ENCODE measurements at places on chromosomes 3 and 15.

DNA sequence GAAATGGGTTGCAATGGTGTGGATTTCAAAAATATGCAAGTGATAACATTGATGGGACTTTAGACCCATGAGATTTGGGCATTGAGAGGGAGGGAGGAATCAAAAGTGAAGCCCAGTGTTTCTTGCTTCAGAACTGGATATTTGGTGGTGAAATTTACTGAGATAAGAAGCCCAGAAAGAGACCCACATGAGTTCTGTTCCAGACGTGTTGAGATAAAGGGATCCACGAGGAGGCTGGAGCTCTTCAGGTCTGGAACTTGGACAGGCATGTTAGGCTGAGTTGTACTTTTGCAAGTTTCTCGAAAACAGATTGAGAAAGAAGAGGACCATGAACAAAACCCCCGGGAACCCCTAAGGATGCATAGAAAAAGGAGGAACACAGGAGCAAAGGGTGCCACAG, 290.2 kb downstream of the MEX3B start:
- no peak overlapping the region for H3K4me3 ChIP-seq
- H3K27me3 ChIP-seq, result no peaks in the 10 kb centered on the region
- H3K27ac ChIP-seq, result no peak overlapping the region
- DNase-seq, result no peak
- no peaks in the 10 kb centered on the region for H3K36me3 ChIP-seq

- no peaks in the 10 kb centered on the region for H3K36me3 ChIP-seq
- H3K4me3 ChIP-seq, result no peak overlapping the region
- H3K4me1 ChIP-seq, result peaks cover 17% of the 10 kb centered on the region
- no peak overlapping the region for H3K27ac ChIP-seq
- DNase-seq, result no peak
Measured at GRCh38 chr3:130900959-130901358, 7.1 kb downstream of the ATP2C1 start.

GRCh38 chr15:36907295-36907694, 193.1 kb downstream of the MEIS2 start:
- no peak overlapping the region for H3K27ac ChIP-seq
- no peak overlapping the region for H3K4me3 ChIP-seq
- H3K27me3 ChIP-seq, result no peaks in the 10 kb centered on the region
- H3K4me1 ChIP-seq, result no peaks in the 10 kb centered on the region
- H3K36me3 ChIP-seq, result no peaks in the 10 kb centered on the region

GRCh38 chr15:64324165-64324877, 31.7 kb downstream of the CSNK1G1 start:
- H3K27ac ChIP-seq, result no peak overlapping the region
- no peaks in the 10 kb centered on the region for H3K36me3 ChIP-seq
- DNase-seq, result no peak
- no peaks in the 10 kb centered on the region for H3K27me3 ChIP-seq
- no peaks in the 10 kb centered on the region for H3K4me1 ChIP-seq
- H3K4me3 ChIP-seq, result no peak overlapping the region

DNA sequence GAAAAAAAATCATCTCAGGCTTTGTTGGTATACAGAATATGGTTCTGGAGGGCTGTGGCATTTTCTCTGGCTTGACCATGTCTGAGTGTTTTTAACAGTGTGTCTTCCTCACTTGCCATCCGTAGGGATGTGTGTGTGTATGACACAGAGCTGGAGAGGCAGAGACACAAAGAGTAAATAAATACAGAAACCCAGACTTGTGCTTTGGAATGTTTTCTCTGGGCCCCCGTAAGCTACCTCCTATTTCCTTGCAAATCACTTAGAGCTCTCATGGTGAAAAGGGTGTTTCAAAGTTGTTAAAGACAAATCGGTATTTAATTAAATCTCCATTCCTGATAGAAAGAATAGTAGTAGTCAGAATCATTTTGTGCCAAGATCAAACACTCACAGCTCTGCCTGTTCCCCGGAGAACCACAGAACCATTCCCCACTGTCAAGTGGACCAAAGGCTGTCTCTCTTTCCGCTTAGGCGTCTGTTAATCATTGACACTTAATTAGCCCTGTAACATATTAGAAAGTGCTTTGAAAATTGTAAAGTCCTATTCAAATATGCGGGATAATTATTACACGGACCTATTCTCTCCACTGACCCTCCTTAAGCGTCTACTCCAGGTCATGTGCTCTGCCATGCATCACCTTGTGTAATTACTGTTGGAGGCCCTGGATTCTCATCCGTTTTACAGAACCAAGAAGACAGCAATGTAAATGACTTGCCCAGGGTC, 313.6 kb upstream of the TLE3 start:
- no peak overlapping the region for H3K4me3 ChIP-seq
- no peak overlapping the region for H3K27ac ChIP-seq
- no peak for DNase-seq
- H3K27me3 ChIP-seq, result no peaks in the 10 kb centered on the region

DNA sequence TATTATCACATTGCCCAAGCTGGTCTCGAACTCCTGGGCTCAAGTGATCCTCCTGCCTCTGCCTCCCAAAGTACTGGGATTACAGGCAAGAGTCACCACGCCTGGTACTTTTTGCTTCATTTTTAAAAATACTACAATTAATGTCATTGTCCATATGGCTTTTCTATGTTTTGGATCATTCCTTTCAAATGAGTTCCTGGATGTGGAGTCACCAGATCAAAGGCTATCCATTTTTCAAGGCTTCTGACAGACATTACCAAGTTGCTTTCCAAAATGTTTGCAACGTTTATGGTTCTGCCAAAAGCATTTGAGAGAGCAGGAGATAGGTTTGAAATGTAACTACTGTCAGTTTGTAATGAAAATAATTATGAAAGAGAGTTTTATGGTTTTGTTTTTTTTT, 34.2 kb upstream of the BCL2L10 start:
- H3K36me3 ChIP-seq, result peaks cover 12% of the 10 kb centered on the region
- H3K4me3 ChIP-seq, result no peak overlapping the region
- DNase-seq, result no peak

DNA sequence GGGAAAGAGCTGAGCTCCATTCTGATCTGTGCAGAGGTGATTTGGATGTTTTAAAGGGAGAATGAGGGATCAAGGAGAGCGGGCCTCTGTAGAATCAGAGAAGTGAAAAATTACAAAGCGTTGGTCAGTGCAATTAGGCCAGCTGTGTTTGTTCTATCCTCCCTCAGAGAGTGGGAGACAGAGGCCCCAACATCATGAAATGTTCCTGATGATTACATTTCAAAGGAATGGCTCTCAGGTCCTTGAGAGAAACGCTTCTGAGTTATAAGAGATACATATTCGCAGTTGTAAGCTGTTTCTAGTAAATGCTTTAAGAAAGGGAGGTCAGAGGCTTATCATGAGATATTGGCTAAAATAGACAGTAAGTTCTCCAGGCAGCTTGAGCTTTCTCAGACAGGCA, 15.7 kb upstream of the CAND2 start:
- no peak for DNase-seq
- no peak overlapping the region for H3K4me3 ChIP-seq
- peaks cover 13% of the 10 kb centered on the region for H3K27me3 ChIP-seq
- no peak overlapping the region for H3K27ac ChIP-seq

DNA sequence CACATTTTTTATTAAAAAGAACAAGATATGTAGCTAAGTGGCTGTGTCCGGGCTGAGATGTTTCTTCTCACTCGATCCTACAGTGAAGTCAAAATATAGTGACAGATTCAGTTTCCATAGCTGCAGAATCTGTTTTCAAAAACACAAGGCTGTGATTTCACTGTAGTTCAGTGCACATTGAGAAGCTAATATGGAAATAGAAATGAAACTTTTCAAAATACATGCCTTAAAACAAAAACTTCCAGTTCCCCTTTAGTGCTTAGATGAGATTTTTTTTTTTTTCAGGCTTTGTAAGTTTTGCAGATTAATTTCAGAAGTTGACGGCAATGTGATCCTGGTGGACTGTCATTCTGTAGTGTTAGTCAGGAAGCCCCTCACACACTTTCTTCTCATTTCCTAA, 23.8 kb upstream of the TRAK1 start:
- no peak for DNase-seq
- H3K27ac ChIP-seq, result no peak overlapping the region
- H3K4me3 ChIP-seq, result no peak overlapping the region
- H3K27me3 ChIP-seq, result no peaks in the 10 kb centered on the region
- H3K4me1 ChIP-seq, result no peaks in the 10 kb centered on the region
- no peaks in the 10 kb centered on the region for H3K36me3 ChIP-seq

DNA sequence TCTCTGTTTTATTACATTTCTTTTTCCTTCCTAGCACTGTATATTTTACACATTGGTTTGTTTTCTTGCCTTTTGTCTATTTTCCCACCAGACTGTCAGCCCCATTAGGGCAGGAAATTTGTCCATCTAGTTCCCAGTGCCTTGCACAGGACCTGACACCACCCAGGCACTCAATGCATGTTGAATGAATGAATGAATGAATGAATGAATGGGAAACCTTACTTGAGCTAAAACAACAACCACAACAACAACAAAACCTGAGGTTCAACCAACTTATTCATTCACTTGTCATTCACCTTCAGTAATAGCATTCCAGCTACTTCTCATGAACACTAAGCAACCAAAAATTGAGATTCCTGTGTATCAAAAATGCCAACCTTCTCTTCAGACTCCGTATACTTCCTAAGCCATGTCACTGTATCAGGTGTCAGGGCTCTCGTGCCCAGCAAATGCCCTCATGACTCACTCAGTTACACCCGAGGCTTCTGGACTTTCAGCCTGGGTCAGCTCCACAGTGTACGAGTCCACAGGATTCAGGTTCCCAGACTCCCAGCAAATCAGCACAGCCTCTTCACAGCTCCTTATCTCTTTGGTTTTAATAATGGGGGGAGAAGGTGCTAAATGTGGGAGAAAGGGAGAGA, 37.3 kb downstream of the FSD2 start:
- no peaks in the 10 kb centered on the region for H3K4me1 ChIP-seq
- no peaks in the 10 kb centered on the region for H3K27me3 ChIP-seq
- no peak for DNase-seq
- no peaks in the 10 kb centered on the region for H3K36me3 ChIP-seq

- H3K27ac ChIP-seq, result no peak overlapping the region
- H3K4me1 ChIP-seq, result no peaks in the 10 kb centered on the region
- DNase-seq, result no peak
- H3K27me3 ChIP-seq, result no peaks in the 10 kb centered on the region
Measured at GRCh38 chr3:128176276-128176833, 23.1 kb downstream of the EEFSEC start.

- H3K36me3 ChIP-seq, result no peaks in the 10 kb centered on the region
- no peaks in the 10 kb centered on the region for H3K27me3 ChIP-seq
- no peaks in the 10 kb centered on the region for H3K4me1 ChIP-seq
- no peak for DNase-seq
- no peak overlapping the region for H3K27ac ChIP-seq
Measured at GRCh38 chr3:71854096-71854495, 69.1 kb upstream of the PROK2 start.

DNA sequence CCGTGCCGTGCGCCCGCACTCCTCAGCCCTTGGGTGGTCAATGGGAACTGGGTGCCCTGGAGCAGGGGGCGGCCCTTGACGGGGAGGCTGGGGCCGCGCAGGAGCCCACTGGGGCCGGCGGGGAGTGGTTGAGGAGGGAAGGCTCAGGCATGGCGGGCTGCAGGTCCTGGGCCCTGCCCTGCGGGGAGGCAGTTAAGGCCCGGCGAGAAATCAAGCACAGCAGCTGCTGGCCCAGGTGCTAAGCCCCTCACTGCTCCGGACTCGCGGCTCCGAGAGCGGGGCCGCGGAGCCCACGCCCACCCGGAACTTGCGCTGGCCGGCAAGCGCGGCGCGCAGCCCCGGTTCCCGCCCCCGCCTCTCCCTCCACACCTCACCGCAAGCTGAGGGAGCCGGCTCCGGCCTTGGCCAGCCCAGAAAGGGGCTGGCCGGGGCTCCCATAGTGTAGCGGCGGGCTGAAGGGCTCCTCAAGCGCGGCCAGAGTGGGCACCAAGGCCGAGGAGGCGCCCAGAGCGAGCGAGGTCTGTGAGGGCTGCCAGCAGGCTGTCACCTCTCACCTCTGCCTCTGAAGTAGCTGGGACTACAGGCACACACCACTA, 7.8 kb downstream of the GP9 start:
- no peak overlapping the region for H3K4me3 ChIP-seq
- no peaks in the 10 kb centered on the region for H3K36me3 ChIP-seq
- no peak overlapping the region for H3K27ac ChIP-seq
- peaks cover 3% of the 10 kb centered on the region for H3K27me3 ChIP-seq
- DNase-seq, result no peak

DNA sequence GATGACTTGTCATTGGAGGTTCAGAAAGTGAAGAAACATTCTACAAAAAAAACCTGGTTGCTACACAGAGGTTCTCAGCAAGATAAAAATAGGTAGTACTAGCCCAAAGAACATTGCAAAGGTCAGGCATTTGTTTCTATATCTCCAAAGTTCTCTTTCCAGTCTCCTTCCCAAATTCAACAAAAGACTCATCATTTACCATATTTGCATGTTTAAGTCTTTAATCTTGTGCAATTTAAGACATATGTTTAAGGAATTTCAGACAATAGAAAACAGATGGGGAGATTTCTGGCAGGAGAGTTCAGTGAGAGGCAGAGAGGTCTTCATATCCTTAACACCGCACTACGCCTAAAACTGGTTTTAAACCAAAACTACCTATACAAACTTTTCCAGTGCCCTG, 173.8 kb upstream of the THBS1 start:
- no peak overlapping the region for H3K4me3 ChIP-seq
- no peak overlapping the region for H3K27ac ChIP-seq
- no peak for DNase-seq
- peaks cover 20% of the 10 kb centered on the region for H3K27me3 ChIP-seq

DNA sequence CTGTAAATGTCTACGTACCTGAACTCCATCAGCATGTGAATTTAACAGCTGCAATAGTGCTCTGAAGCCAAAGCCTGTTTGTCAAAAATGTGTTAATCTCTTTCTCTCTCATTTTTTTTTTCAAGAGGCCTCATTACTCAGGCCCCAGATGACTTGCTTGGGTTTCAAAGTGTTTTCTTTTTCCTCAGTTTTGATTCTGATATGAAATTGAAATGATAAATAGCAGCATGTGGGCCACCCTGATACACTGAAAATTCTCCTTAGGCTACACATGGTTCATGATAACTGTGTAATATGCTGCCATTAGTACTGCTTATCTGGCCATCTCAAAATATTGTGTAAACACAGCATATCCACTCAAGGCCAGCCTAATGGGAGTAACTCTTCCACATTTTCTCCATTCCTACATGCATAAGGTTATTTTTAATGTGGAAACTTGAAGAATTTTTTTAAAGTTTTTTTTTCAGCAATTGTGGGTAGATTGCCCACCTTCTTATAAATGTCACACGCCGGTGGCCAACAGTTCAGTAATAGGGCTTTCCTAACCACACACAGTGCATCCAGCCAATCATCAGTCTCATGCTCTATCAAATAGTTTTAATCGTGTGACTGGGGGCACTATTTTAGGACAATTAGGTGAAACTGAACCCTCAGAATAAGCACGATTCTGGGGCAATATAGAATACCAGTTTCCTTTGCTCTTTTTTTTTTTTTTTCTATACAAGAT, 13.1 kb upstream of the DENND4A start:
- H3K36me3 ChIP-seq, result no peaks in the 10 kb centered on the region
- no peaks in the 10 kb centered on the region for H3K27me3 ChIP-seq
- no peak overlapping the region for H3K27ac ChIP-seq
- DNase-seq, result no peak
- peaks cover 6% of the 10 kb centered on the region for H3K4me1 ChIP-seq

GRCh38 chr15:78077053-78077870, at the start of gene TBC1D2B:
TSS of gene TBC1D2B (minus strand) at chr15:78077711. CDS start at chr15:78077652, 59 bp downstream.
- peaks cover 6% of the 10 kb centered on the region for H3K36me3 ChIP-seq
- peak within 1 kb of the TSS; percentile 100 for H3K4me3 ChIP-seq
- H3K4me1 ChIP-seq, result peaks cover 39% of the 10 kb centered on the region
- peak within 1 kb of the TSS; percentile 89 for H3K27ac ChIP-seq
- no peaks in the 10 kb centered on the region for H3K27me3 ChIP-seq
- peak; percentile 70 for DNase-seq

- no peaks in the 10 kb centered on the region for H3K36me3 ChIP-seq
- H3K4me3 ChIP-seq, result no peak overlapping the region
- H3K27me3 ChIP-seq, result peaks cover 3% of the 10 kb centered on the region
- no peak for DNase-seq
Measured at GRCh38 chr15:63968700-63969099, 77.6 kb downstream of the DAPK2 start.

All from DND-41 (cell line).